ENCODE measurements at places on chromosomes 11 and 22.

GRCh38 chr22:49079027-49079725 is 748.5 kb downstream of the BRD1 start:
- no peak for DNase-seq

- no peak for DNase-seq
Observed at GRCh38 chr11:31699066-31699465, 112.1 kb downstream of the PAX6 start.

GRCh38 chr11:24240496-24241175 is 256.2 kb upstream of the LUZP2 start:
- no peak for DNase-seq

GRCh38 chr11:34509336-34509876 is 4.2 kb downstream of the ELF5 start:
- DNase-seq: no peak

- no peak for DNase-seq
Observed at GRCh38 chr11:7906481-7906880, 24.6 kb downstream of the OR10A6 start.

- DNase-seq: no peak
Observed at GRCh38 chr22:23419171-23419570, 160.9 kb downstream of the IGLL1 start.

- no peak for DNase-seq
Observed at GRCh38 chr11:77479746-77480352, 6.0 kb upstream of the PAK1 start.

DNA sequence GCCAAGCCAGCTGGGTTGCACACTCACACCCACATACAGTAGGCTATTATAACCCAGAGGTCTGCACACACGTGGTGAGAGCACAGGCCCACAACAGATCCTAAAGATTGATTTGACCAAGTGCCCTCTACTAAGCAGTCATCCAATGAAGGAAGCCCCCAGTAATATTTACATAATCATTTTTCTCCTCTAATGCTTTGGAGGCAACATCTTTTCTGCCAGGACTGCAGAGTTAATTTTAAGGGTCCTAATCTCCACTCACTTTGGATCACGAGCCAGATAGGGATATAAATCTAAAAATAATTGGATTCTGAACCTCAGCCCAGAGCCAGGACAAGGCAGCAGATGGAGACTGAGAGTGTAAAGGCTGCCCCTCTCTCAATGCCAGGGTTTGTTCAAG is 49.1 kb upstream of the MTNR1B start:
- DNase-seq: no peak

GRCh38 chr22:47013861-47014635 is 251.6 kb downstream of the TBC1D22A start:
- no peak for DNase-seq

DNA sequence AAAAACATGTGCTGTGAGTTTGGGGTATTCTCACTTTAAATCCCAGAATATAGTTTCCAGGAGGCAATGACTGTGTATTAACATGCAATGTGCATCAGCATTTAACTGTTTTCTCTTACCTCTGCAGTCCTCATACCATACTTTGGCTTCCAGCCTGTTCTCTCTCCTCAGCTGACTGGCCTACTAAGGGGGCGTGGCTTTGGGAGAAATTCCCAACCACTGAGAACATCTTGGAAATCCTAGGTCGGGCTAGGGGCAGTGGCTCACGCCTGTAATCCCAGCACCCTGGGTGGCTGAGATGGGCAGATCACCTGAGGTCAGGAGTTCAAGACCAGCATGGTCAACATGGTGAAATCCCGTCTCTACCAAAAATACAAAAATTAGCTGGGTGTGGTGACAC is 13.5 kb upstream of the ZC3H12C start:
- no peak for DNase-seq

- no peak for DNase-seq
Observed at GRCh38 chr11:27462543-27462942, 10.0 kb downstream of the LGR4 start.

DNA sequence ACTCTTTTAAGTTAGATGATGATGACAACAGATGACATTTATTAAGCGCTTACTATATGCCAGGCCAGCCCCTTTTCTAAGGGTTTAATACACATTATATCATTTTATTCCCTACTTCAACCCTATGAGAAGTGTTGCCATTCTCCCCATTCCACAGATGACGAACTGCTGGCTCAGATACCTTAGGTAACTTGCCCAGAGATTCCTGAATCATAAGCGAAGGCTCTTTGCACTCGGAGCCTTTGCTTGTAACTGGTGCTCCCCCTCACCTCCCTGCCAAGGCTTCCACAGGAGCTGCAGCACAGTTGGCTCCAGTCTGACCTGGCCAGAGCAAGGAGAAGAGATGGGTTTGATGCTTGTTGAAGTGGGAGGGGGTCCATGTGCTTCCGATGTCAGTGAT is 43.0 kb downstream of the DBX1 start:
- no peak for DNase-seq

DNA sequence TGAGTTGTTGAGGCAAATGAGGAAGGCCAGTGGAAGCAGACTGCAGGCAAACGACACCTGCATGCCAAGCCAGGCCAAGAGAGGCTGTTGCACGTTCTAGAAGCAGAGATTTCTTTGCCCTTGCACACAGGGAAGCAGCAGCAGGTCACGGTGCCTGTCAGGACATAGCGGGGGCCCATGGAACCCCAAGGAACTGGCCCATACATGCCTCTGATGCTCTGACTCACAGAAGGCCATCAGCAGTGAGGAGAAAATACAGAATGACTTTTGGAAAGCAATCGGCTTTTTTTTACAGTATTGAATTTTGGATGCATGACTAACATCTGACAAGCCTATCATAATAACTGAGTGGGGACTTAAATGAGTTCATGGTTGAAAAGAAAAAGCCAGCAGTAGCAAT is 123.9 kb downstream of the MPPED1 start:
- no peak for DNase-seq

DNA sequence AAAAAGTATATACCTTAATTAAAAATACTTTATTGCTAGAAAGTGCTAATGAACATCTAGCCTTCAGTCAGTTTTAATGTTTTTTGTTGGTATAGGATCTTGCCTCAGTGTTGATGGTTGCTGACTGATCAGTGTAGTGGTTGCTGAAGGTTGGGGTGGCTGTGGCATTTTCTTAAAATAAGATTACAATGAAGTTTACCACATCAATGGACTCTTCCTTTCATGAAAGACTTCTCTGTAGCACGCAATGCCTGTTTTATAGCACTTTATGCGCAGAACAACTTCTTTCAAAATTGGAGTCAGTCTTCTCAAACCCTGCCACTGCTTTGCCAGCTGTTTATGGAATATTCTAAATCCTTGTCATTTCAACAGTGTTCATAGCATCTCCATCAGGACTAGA is 50.6 kb downstream of the LDLRAD3 start:
- DNase-seq: no peak

DNA sequence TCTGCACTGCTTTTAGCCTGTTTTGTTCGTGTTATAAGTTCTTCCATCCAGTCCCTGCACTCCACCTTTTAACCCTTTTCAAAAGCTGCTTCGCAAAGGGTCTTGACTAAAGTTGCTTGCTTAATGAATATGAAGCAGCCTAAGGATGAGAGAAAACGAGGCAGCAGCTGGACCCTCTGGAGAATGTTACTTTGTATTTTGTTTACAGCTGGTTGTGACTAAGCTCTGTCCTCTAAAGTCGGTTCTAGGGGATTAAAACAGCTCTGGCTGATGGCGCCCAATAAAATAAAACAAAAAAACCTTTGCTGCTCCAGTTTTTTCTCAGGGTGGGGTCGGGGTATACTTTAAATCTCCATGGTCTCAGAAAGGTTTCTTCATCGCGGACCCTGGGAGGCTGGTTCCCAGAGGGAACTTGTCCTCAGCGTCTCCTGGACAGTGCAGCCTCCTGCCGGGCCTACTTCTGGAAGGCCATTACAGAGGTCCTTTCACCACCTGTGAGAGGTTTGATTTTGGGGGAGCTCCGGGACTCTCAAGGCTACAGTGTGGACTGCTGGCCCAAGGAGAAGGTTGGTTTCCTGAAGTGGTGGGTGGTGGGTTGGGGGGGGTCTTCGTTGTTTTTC is 836 bp upstream of the RBM4 start:
- no peak for DNase-seq

GRCh38 chr22:45866646-45867117 is 110.3 kb downstream of the WNT7B start:
- no peak for DNase-seq

DNA sequence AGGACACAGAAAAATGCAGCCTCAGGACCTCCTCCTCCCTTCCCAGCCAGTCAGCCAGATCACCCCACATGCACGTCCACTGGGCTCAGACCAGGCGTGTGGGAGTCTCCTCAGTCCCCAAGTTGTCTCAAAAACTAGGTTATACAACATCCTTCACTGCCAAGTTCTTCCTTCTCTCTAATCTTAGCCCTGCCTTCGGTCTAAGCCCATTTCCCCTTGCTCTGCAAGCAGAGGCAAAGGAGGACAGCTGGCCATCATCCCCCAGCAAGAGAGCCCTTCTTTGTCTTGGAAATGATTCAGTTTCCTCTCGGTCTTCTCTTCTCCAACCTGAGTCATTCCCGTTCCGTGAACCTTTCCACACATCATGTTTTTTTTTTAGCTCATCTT is 14.0 kb upstream of the NRGN start:
- no peak for DNase-seq
